ENCODE measurements at places on chromosomes 4 and X.
A peak's percentile ranks its signal among the peaks of the same experiment; 100 is the strongest.

- DNase-seq, result no peak
Measured at GRCh38 chrX:118448273-118448783, 47.3 kb upstream of the DOCK11 start.

GRCh38 chr4:6087669-6088341 lies 69.6 kb upstream of the C4orf50 start:
- peak; percentile 17 for DNase-seq

DNA sequence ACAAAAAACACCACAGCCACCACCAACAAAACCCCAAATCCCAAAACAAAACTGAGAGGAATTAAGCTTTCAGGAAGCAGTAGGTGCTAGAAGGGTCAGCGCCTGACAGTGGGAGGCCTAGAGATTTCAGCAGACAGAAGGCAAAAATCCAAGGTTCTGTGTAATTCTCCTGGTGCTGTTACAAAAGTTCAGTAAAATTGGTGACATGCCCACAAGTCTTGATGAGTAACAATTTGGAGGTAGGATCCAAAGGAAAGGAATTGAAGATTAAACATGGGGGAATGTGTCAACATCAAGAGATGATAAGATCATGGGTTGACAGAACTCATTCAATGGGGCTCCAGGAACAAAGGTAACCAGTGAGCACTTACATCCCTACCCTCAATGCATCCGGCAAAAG lies 653.8 kb upstream of the CPEB2 start:
- peak; percentile 17 for DNase-seq

- DNase-seq, result no peak
Measured at GRCh38 chrX:13014111-13015096, 30.0 kb downstream of the FAM9C start.

- DNase-seq, result no peak
Measured at GRCh38 chr4:20883231-20883630, 183.0 kb downstream of the PACRGL start.

- DNase-seq, result no peak
Measured at GRCh38 chrX:118626346-118626745, 101.1 kb upstream of the IL13RA1 start.

DNA sequence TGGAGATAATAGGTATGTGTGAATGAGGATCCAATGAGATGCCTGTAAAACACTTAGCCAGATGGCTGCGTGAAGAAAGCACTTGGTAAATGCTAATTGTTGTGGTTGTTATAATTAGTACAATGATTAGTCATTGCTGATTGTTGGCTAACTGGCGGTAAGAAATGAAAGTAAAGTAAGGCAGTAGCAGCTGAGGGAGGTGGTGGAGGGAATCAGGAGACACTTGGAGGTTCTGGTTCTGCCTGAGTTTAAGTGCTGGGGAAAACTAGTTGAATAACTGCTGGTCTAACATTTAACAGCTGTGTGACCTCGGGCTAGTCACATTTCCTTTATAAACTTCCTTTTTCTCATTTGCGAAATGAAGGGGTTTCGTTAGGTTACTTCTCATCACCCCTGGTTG lies 30.9 kb downstream of the CD38 start:
- DNase-seq, result peak; percentile 55

GRCh38 chr4:122689972-122690371 lies 42.5 kb upstream of the BBS12 start:
- no peak for DNase-seq

DNA sequence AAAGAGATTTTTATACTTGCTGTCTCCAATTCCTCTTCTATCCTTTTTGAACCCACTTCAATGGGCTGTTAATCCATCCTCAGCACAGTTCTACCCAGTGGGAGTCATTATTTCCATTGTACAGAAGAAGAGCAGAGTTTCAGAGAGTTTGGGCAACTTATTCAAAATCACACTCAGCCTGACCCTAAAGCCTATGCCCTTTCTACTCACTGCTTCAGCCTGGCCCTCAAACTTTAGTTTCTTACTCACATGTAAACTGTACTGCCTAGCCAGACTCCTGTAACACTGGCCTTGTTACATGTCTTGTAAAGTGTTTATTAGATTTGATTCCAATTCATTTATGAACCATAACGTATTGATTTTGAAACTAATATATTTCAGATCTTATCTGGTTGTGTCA lies 25.1 kb upstream of the USO1 start:
- DNase-seq, result no peak

DNA sequence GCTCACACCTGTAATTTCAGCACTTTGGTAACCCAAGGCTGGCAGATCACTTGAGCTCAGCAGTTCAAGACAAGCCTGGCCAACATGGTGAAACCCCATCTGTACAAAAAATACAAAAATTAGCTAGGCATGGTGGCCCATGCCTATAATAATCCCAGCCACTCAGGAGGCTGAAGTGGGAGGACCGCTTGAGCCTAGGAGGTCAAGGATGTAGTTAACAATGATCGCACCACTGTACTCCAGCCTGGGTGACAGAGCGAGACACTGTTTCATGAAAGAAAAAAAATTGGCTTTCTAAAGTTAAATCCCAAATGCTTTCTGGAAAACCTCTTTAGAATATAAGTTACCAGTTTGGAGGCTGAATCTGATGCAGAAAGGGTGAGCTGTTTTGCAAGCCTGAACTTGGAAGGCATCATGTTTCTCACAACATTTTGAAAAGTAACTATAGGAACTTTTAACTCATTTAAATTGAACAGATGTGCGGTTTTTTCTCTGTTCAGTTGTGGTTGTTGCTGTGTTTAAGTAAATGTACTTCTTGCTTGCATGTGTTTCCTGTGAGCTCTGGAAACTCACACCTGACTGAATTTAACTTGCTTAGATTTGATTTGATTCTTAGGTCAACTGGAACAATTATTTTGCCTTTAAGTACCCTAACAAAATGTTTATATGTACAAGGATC lies 39.8 kb upstream of the TMEM131L start:
- DNase-seq, result no peak

- no peak for DNase-seq
Measured at GRCh38 chr4:140005699-140006098, 148.3 kb downstream of the MAML3 start.

GRCh38 chrX:10120331-10120730 lies 36.4 kb upstream of the CLCN4 start:
- DNase-seq, result no peak

DNA sequence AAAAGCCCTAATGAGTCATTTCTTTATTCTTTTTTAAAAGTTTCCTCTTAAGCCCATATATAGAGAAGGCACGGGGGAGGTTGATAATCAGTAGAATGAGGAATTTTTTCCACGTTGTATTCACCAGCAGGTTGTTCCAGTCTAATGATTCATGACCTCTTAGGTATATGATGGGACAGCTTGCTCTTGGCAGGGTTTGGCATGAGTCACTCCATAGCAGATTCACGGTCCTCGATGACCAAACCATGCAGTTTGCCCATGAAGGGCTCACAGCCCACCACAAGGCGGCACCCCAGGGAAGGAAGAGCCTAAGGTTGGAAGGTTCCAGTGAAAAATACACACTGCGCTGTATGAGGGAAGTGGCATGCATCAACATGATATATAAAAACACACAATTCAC lies 623.8 kb upstream of the DIPK2B start:
- peak; percentile 37 for DNase-seq

- DNase-seq, result no peak
Measured at GRCh38 chr4:86306816-86307215, 53.0 kb downstream of the MAPK10 start.

GRCh38 chr4:113645771-113646441 lies 115.6 kb downstream of the CAMK2D start:
- no peak for DNase-seq

DNA sequence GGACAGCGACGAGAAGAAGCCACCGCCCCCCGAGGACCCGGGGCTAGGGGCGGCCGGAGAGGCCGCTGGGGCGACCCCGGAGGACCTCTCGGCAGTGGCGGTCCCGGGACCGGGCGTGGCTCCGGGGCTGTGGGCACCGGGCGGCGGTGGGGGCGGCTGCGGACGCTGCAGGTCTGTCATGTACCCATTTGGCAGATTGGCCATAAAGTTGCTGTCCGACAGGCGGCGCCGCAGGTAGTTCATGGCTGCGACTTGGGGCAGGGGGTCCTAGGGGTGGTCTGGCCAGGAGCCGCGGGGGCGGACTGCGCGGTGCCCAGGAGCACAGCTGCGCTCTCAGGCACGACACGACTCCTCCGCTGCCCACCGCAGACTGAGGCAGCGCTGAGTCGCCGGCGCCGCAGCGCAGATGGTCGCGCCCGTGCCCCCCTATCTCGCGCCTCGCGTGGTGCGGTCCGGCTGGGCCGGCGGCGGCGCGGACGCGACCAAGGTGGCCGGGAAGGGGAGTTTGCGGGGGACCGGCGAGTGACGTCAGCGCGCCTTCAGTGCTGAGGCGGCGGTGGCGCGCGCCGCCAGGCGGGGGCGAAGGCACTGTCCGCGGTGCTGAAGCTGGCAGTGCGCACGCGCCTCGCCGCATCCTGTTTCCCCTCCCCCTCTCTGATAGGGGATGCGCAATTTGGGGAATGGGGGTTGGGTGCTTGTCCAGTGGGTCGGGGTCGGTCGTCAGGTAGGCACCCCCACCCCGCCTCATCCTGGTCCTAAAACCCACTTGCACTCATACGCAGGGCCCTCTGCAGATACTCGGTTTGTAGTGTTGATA lies at the start of gene SYN1:
Gene SYN1, minus strand, starts transcription at position 372 of the 817 bp plus-strand sequence. Its CDS starts 129 bp downstream, at position 243.
- peak; percentile 82 for DNase-seq

- no peak for DNase-seq
Measured at GRCh38 chr4:95546221-95546620, 2.6 kb downstream of the UNC5C start.

- DNase-seq, result no peak
Measured at GRCh38 chr4:157172011-157172410, 48.5 kb upstream of the GRIA2 start.

DNA sequence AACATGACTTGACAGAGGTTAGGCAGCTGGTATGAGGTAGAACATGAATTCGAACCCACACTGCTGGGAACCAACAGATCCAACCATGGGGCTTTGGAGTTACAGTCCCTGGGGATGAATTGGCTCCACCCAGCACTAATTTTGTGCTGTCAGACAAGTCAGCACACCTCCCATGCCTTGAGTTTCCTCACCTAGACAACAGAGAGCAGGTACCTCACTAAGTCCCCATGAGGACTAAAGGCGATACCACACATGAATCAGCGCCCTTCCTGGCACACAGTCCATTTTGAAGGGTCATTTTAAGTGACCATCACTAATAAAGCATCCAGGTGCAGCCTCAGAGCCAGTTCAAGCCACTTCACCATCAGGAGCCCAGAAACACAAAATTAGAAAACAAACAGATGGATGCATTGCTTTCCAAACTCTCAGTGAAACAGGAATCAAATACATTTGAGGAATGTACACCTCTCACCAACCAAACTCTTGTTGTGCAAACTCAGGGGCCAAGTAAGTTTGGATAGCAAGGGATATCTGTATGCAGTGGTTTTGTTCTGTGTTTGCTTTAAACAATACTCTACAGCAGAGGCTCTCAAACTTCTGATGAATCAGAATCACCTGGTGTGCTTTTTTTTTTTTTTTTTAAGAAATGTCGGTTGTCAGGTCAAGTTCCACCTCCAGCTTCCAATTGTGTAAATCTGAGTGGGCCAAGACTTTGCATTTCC lies 10.1 kb downstream of the IDS start:
- no peak for DNase-seq

DNA sequence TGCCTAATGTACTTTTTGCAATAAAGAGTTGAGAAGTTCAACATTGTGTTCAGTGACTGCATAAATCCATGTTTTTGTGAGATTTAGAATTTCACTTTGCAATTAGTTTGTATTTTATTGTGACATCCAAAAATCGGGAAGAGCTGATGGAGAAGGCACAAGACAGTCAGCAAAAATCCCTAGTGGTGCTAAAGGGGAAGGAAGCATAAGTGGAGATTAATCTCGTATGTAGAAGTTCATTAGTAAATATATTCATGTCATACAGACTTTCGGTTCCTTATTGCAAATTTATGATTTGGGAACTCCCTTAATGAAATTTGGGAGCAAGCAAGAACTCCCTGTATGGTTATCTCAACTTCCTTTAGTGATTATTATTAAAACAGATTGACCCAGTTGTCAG lies 57.8 kb upstream of the SLC39A8 start:
- DNase-seq, result peak; percentile 88

- DNase-seq, result no peak
Measured at GRCh38 chr4:120915336-120915735, 7.2 kb downstream of the PRDM5 start.

DNA sequence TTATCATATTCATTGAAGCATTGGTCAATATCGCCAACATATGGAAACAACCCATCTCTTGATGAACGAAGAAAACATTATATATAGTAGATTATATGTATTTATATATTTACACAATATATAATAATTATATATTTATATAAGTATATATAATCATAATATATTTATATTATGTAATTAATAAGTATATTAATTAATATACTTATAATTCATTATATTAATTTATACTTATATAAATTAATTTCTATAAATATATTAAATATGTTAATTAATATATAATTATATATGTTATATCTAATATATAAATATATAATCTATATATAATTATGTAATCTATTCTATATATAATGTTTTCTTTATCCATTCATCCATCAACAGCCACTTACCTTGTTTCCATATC lies 69.0 kb upstream of the SRD5A3 start:
- DNase-seq, result no peak

- peak; percentile 21 for DNase-seq
Measured at GRCh38 chrX:9442056-9442455, 22.8 kb upstream of the TBL1X start.

DNA sequence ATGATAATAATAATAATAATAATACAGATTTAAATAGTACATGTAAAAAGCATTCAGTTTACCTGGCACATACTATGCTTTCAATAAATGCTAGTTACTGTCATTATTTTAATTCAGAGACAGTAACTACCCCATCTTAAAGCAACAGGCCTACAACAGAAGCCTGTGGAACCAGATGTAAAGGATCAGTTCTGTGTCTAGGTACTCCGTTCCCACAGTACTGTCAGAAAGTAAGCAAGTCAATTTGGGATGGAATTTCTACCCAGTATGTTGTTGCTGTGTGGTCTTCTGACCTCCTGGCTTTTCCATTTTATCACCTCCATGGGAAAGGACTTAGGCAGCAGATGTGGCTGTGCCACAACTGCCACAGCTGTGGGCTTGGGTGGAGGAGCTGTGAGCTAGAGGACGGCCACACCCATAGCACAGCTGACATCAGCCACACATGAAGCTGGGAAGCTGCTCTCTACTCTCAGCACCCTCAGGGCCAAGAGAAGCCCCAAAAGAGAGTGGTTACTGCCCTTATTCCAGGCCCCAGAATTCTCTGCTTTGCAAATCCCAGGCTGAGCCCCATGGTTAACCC lies 102.8 kb downstream of the CBR4 start:
- no peak for DNase-seq

- peak; percentile 60 for DNase-seq
Measured at GRCh38 chrX:119121341-119121740, 6.3 kb downstream of the KIAA1210 start.

GRCh38 chr4:99852199-99852749 lies 35.6 kb downstream of the DAPP1 start:
- no peak for DNase-seq

GRCh38 chrX:34341258-34341657 lies 209.1 kb upstream of the FAM47A start:
- DNase-seq, result no peak

- no peak for DNase-seq
Measured at GRCh38 chr4:57153207-57153606, 43.0 kb upstream of the IGFBP7 start.

Measured in suppressor macrophage (primary cell).